ENCODE measurements at places on chromosomes 16 and 17. TPM values are rescaled to one million over a fixed set of nuclear protein-coding genes. Genes with fewer than 3 reads are reported as not detected.

DNA sequence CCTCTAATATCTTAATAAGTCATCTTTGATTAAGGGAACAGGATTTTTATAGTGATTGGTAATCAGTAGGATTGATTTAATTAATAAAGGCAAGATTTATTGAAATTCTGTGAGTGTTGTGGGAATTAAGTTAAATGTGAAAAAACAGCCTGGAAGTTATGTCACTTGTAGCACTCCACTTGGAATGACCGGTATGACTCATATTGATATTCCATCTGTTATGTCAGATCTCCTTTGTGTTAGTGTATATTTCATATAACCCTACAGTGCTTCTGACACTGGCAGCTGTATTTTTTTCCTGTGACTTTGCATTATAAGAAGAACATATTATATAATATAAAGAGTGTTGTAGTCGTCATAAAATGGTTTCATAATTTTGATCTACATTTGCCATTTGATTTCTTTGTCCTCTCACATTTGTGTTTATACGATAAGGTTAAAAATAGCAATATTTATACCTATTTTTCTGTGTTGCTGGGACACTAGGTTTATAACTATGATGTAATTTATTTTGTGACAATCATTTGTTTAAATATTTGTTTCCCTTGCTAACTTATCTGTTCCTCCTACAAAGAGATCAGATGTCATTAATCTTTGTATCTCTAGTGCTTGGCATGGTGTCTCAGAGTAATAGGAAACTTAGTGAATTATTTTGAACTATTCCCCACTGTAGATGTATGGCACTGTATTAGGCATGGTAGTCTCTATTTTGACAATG, 249.0 kb downstream of the BCAS3 start:
- DNase-seq = no peak

- DNase-seq = no peak
Measured at GRCh38 chr17:10147040-10147439, 51.4 kb downstream of the GAS7 start.

GRCh38 chr17:47670064-47670463, 20.3 kb downstream of the KPNB1 start:
- no peak for DNase-seq

DNA sequence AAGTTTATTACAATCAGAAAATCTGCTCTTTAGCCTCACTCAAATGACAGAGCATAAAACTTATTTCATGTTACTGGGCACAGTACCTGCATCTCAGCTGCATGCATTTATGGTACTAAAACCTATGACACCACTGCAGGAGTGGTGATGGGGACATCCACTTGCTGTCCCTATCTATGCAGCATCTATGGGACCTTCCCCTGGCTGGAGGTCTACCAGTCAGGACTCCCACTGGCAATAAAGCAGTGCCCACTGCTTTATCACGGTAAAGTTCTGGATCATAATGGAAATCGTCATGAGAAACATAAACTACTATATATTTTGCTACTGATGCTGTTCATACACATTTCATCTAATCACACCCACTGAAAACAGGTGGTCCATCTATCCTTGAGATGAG, 26.2 kb downstream of the NSMCE1 start:
- DNase-seq = no peak

DNA sequence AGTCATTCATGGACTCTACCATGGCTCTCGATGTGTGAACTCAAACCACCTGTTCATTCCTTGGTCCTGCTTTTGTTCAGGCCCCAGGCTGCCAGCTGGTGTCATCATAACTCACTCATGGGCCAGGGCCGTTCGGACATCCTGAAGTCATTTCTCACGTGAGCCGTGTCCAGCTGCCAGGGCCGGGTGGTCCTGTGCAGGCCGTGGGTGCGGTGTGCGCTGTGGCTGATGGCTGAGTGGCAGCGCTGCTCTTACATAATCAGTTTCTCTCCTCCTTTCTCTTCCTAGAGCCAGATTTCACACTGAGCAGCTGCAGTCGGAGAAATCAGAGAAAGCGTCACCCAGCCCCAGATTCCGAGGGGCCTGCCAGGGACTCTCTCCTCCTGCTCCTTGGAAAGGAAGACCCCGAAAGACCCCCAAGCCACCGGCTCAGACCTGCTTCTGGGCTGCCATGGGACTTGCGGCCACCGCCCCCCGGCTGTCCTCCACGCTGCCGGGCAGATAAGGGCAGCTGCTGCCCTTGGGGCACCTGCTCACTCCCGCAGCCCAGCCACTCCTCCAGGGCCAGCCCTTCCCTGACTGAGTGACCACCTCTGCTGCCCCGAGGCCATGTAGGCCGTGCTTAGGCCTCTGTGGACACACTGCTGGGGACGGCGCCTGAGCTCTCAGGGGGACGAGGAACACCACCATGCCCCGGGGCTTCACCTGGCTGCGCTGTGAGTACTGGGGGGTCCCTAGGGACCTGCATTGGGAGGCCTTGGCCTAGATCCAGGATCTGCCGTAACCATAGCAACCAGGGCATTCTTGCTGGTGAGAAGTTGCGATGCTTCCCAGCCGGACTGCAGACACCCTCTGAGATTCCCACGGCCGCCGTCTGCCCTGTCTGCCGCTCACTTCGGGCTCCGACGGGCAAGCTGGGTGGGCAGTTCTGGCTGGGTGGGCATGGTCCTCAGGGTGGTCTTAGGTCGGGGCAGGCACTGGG, at the start of gene IL34:
IL34 (plus strand) TSS at position 300 of the 982 bp plus-strand sequence; CDS start at position 689, 389 bp downstream.
- DNase-seq = no peak

DNA sequence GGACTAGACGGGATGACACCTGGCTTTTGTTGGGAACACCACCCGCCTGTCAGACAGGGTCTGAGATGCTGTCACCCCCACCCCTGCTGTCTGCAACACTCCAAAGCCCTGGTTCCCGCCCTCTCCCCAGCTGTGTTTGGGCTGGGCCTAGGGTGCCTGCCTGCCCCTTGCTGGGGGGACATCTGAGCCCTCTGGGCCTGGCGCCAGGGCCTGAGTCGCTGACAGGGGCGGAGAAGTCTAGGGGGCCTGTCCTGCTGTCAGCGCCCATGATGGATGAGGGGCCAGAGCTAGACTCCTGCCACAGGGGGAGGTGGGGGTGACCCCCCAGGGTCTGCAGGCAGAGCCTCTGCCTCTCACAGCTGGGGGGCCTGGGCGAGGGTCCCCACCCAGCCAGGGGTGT, 7.6 kb upstream of the PKMYT1 start:
- DNase-seq = no peak

DNAH17 gene
- 3.6 TPM for polyA plus RNA-seq

LDHD gene
- polyA plus RNA-seq = 4.1 TPM
